ENCODE measurements at places on chromosomes 2 and 18.

DNA sequence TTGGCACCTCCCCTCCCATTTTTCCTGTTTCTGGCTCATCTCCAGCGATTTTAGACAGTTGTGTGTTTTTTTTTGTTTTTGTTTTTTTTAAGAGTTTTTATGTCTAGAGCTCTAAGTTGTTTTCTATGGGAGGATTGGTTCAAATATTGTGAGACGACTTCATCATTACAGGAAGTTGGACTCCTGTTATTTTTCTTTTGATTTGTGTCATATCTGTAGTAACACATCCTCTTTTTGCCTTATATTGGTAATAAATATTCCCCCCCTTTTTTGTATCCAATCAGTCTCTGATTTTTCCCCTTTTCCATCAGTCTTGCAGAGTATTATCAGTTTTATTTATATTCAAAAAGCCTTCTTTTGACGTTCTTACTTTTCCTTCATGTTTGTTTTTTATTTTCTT is 89.0 kb downstream of the KIAA1328 start:
- no peak for DNase-seq

DNA sequence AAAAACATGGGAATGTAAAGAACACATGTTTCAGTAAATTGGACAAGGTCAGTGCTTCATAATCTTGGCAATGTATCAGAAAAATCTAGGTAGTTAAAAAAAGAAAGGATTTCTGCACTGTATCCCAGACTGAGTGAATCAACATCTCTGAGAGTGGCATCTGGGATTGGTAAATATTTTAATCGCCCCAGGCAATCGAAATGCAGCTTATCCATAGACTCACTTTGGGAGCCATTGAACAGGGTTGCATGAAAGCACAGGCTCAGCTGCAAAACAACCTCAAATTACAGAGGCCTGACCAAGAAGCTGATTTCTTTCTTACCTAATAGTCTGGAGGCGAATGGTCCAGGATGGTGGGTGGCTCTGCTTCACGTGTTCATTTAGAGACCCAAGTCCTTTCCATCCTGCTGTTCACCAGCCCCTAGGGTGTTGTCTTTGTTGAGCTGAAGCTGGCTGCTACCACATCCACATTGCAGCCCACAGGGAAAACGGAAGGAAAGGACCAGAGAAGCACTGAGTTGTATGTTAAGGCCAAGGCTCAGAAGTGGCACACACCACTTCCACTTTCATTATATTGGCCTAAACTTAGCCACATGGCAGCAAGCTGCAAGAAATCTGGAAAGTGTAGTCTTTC is 59.0 kb downstream of the MOGAT1 start:
- no peak for DNase-seq

DNA sequence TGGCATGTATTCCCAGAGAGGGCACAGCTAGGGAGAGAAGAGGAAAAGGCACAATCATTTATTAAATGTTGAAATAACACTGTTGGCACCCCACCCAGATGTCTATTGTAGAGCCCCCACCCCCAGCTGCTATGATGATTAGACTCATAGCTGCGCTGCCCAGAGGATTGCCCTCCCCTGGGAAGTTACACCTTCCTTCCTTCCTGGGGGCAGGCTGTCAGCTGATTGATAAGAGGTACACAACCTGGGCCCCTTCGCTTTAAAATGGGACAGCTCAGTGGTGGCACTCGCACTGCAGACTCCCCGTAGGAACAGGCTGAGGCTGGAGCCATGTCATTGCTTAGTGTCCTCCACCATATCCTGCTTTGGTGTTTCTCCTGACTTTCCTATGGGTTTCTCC is 18.1 kb downstream of the TEX51 start:
- no peak for DNase-seq

GRCh38 chr2:146068051-146068450 is 1548.1 kb upstream of the ZEB2 start:
- DNase-seq, result no peak

DNA sequence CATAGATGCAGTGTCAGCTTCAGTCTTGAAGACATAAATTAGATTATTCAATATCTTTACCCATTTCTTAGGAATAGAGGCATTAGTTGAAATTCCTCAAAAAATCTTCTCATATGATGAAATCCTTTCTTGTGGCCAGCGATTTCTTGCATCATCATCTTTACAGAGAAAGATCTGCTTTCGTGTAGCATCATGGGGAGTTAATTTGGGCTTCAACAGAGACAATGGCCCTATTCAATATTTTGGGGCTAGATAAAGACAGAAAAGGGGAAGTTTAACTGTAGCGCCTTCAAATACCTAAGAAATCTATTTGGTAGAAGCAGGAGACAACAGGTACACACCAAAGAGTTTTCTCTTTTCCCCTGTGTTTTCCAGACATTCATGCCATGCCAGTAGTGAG is 73.8 kb downstream of the TGFA start:
- DNase-seq, result no peak

Data from NCI-H510A treated with DMSO at 0.1 percent for 48 hours (cell line).